ENCODE measurements at places on chromosomes 5 and 9. TPM values are rescaled to one million over a fixed set of nuclear protein-coding genes. Genes with fewer than 3 reads are reported as not detected.
A peak's percentile ranks its signal among the peaks of the same experiment; 100 is the strongest.

- H3K4me3 ChIP-seq, result no peak overlapping the region
- peaks cover 16% of the 10 kb centered on the region for H3K4me1 ChIP-seq
- H3K27ac ChIP-seq, result no peak overlapping the region
- no peak for DNase-seq
Observed at GRCh38 chr5:177378884-177379883, 5.0 kb upstream of the SLC34A1 start.

GRCh38 chr5:67495072-67495471 lies 298.5 kb upstream of the CD180 start:
- H3K4me3 ChIP-seq, result no peak overlapping the region
- no peak overlapping the region for H3K27ac ChIP-seq
- no peak for DNase-seq
- no peaks in the 10 kb centered on the region for H3K4me1 ChIP-seq
- peaks cover 6% of the 10 kb centered on the region for H3K36me3 ChIP-seq

- no peak overlapping the region for H3K27ac ChIP-seq
- DNase-seq, result peak; percentile 2
Observed at GRCh38 chr9:113608082-113608685, 144.7 kb downstream of the RGS3 start.

DNA sequence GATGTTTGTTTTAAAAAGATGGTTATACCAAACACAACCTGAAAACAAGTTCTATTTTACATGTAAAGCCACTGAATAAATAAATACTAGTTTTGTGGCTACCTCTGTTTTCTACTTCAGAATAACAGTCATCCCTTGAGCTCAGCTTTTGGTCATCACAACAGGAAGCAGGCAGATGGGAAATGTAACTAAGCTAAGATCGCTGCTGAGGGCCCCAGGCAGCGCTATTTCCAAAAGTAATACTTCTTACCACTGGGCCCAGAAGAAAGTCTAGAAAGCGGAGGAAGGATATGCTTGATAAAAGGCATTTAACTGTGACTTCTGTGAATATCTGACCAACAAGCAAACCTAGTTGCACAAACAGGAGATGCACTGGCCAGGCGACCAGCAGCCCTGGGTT lies 61.4 kb downstream of the SERINC5 start:
- no peak for DNase-seq
- no peaks in the 10 kb centered on the region for H3K27me3 ChIP-seq
- peaks cover 29% of the 10 kb centered on the region for H3K36me3 ChIP-seq
- peak overlapping the region; percentile 73 for H3K4me3 ChIP-seq
- peaks cover 72% of the 10 kb centered on the region for H3K4me1 ChIP-seq

The ADGRD2 gene
- not detected for total RNA-seq

DNA sequence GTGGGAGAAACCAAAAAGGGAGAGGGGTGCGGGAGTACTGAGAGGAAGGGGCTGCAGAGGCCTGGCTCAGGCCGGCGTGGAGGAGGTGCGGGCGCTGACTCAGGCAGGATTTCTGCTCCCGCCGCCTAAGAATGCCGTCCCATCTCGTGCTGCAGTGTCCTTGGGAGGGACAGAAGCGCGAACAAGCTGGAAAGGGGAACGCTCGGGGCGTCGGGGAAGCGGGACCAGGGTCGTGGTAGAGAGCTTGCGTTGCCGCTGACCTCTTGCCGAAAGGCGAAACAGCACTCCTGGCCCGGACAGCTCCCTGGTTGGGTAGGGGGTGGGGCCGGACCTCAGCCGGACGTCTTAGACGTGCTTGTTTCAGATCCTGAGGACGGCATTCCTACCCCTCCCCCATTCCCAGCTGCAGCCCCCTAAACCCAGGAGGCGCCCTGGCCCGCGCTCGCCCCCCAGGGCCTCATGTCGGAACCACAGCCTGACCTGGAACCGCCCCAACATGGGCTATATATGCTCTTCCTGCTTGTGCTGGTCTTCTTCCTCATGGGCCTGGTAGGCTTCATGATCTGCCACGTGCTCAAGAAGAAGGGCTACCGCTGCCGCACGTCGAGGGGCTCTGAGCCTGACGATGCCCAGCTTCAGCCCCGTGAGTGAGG lies 1.1 kb downstream of the RELL2 start:
- peak overlapping the region; percentile 94 for H3K4me3 ChIP-seq
- H3K36me3 ChIP-seq, result peaks cover 12% of the 10 kb centered on the region
- peak overlapping the region; percentile 93 for H3K27ac ChIP-seq

The LRRTM2 gene
- 0.06 TPM for total RNA-seq

DNA sequence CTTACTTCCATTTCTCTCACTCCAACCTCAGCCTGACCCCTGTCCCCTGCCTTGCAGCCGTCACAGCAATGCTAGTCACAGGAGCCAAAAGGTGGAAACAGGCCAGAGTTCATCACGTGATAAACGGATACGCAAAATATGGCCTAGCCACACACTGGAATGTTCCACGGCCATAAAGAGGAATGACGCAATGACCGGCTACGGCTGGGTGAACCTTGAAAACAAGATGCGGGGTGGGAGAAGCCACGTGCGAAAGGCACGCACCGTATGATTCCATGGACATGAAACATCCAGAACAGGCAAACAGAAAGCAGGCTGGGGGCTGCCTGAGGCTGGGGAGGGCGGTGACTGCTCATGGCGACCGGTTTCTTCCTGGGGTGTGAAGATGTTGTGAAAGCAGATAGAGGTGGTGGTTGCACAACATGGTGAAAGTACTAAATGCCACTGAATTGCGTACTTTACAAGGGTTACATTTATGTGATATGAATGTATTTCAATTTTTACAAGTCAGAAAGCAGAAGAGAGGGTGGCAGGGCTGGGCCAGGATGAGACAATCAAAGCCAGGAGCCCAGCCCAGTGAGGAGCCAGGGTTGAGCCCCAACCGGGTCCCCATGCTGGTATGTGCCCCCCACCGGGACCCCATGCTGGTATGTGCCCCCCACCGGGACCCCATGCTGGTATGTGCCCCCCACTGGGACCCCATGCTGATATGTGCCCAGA lies 117.8 kb upstream of the SARDH start:
- H3K36me3 ChIP-seq, result no peaks in the 10 kb centered on the region
- no peak overlapping the region for H3K27ac ChIP-seq
- no peak overlapping the region for H3K4me3 ChIP-seq
- no peaks in the 10 kb centered on the region for H3K27me3 ChIP-seq
- no peaks in the 10 kb centered on the region for H3K4me1 ChIP-seq

DNA sequence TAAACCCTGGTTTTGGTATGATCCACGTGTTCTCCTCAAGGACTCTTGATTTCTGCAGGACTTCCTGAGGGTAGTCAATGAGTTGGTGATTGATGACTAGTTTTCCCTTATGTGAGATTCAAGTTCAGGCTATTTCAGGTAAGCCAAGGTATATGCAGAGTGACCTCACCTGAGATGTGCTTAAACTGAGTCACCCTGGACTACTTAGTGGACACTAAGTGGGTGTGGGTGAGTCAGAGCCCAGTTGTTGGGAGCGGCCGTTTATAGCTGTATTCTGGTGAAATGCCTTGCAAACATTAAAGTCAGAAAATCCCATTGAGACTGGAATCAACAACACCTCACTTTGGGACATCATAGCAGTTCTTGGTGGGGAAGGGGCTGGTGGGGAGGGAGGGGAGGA lies 62.9 kb downstream of the SLC28A3 start:
- H3K4me3 ChIP-seq, result no peak overlapping the region
- no peaks in the 10 kb centered on the region for H3K36me3 ChIP-seq
- H3K27ac ChIP-seq, result no peak overlapping the region
- H3K27me3 ChIP-seq, result peaks cover 25% of the 10 kb centered on the region

The F12 gene
- 2.2 TPM for total RNA-seq

DNA sequence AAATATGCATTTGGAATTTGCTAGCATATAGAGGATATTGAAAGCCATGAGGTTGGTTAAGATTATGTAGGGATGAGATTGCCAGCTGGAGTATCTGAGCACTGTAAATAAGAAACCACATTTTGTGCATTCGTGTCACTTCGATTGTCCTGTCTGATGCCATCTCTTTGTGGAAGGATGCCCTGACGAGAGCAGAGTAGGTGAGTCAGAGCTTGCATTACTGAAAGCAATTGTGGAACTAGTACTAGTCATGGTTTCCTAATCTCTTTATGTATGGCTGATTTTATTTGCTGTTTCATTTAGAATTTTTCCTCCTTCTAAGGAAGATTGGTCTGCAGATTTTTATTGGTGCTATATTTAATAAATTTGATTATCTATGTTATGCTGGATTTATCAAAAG lies 14.5 kb upstream of the TAS2R1 start:
- no peak overlapping the region for H3K4me3 ChIP-seq
- no peaks in the 10 kb centered on the region for H3K36me3 ChIP-seq
- no peak overlapping the region for H3K27ac ChIP-seq
- peaks cover 2% of the 10 kb centered on the region for H3K27me3 ChIP-seq

DNA sequence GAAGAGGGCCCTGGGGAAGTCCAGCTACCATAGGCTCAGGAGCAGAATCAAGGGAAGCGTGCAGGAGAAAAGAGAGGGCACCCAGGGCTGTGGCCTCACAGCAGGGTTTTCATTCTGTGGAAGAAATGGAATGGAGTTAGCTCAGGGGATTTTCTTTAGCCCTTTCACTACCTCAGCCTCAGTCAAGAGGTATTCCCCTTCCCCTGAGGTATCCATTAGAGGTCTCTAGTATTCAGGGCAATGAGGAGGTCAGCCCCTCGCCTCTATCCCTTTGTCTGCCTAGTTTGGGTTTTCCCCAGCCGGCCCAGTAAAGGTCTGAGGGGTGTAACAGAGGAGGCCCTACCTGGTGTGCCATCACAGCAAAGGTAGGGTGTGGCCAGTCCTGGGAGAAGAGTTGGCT lies 21.5 kb downstream of the GFRA3 start:
- no peaks in the 10 kb centered on the region for H3K36me3 ChIP-seq
- no peak overlapping the region for H3K4me3 ChIP-seq
- H3K27ac ChIP-seq, result no peak overlapping the region
- peaks cover 10% of the 10 kb centered on the region for H3K27me3 ChIP-seq
